ENCODE measurements at places on chromosomes 16 and 17. TPM values are rescaled to one million over a fixed set of nuclear protein-coding genes. Genes with fewer than 3 reads are reported as not detected.

Gene NPW
- 7.1 TPM for total RNA-seq

Gene TMIGD1
- total RNA-seq: not detected

Gene SCN4A
- total RNA-seq: 5.8 TPM

Gene DHX40
- total RNA-seq: 27.6 TPM

DNA sequence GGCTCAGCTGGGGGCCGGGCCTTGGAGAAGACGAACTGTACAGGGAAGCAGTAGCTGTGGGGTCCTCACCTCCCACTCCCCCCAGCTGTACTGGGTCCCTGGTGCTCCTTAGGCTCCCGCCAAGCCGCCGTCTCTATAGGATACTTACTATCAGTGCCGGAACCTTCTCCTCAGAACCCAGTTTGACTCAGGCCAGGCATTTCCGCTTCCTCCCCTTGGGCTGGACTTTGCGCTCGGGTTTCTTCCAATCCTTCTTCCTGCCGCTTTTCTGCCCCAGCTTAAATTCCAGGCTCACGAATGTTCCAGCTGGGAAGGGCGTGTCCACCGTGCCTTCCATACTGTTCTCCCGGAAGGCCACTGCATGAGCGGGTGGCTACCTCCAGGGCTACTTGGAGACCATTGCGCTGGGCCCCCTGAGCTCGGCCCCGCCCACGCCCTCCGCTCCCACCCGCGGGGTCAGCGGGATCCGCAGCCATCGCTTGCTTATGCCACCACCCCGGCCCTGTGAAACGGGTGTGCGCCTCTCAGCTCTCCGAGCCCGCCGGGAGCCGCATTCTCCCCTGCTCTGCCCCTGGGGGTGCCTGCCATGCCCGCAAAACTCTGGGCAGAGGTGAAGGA lies 1795.9 kb downstream of the TP53TG3F start:
- DNase-seq: no peak

DNA sequence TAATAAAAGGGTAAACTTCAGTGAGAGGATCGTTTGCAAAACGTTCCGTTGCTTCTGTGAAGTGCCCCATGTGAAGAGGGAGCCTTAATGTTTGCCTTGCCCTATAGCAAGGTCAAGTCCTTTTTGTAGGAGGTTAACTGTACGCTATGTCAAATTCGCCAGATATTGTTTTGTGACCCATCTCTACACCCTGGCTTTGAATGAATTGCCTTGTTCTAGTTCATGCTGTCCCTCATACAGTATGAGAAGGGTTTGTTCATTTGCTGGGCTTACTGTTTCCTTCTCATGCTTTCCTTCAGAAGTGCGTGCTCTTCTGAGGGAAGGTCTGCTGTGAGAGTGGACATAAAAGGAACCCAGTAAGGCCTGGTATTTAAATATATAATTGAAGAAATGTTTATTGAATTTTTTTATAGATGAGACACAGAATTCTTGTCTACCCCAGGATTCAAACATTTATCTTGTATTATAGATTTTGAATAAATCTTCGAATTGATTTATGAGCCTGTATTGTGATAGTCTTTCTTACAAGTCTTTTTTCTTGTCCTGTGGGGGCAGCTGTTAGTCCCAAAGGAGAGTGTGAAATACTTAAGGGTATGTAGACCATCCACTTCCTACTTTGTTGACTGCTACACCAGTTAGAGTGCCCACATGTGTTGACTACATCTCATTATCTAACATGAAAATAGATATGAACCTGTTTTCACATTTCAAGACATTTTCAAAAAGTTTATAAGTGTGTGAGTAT lies 1.7 kb downstream of the MAP3K3 start:
- DNase-seq: no peak

GRCh38 chr16:50396761-50397535 lies 28.2 kb upstream of the BRD7 start:
- no peak for DNase-seq

DNA sequence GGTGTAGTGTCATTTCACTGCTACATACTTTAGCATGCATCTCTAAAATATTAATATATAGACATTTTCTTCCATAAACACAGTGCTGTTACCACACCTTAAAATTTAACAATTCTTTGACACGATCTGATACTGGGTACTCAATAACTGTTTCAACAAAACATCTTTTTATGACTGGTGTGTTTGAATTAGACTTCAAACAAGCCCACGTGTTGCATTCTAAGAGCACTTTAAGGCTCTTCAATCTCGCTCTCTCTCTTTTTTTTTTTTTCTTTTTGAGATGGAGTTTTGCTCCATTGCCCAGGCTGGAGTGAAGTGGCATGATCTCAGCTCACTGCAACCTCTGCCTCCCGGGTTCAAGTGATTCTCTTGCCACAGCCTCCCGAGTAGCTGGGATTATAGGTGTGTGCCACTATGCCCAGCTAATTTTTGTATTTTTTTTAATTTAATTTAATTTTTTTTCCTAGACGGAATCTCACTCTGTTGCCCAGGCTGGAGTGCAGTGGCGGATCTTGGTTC lies 15.8 kb upstream of the SLC46A1 start:
- DNase-seq: no peak

DNA sequence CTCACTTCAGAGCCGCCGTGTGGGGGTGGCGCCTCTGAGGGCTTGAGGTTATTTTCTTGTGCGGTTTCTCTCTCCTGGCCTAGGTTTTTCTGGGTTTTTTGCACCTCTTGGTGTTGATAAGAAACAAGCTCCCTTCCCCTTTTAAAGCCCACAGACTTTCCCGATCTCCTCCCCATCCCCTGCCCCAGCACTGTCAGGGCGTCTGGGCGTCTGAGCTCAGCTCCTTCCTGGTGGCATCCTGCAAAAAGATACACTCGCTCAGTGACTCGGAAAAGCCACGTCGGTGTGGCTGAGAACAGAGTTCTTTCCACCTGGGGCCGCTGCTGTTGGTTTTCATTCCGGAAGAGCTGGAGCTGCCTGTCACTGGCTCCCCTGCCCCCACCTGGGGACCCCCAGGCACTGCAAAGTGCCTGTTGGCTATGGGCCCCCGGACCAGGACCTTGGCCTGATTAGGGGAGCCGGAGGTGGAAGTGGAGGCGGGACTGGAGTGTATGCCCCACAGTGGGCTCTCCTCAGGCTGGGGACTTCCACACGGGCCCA lies 14.5 kb downstream of the BAIAP2 start:
- no peak for DNase-seq

DNA sequence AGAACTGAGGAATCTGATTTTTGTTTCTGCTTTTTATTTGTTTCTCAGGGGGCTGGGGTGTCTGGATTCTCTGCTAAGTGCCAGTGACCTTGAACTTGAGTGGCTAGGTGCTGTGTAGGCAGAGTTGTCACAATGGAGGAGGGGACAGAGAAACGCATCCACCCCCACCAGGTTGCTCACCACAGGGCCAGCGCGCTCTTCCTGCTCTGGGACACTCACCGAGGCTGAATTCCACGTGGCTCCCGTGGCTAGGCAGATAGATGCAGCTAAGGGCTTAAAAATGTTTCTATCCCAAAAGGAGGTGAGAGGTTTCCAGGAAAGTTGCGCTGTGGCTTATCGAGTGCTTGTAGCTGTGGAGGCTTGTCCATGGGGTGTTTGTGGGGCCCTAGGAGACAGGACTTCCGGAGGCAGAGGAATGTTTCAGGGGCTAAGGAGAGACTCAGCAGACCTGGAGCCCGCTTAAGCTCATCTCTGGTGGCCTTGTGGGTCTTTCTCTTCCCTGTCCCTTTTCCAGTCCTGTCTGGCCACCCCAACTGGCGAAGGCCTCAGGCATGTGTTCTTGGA lies 36.8 kb downstream of the ADCY7 start:
- peak; percentile 19 for DNase-seq

DNA sequence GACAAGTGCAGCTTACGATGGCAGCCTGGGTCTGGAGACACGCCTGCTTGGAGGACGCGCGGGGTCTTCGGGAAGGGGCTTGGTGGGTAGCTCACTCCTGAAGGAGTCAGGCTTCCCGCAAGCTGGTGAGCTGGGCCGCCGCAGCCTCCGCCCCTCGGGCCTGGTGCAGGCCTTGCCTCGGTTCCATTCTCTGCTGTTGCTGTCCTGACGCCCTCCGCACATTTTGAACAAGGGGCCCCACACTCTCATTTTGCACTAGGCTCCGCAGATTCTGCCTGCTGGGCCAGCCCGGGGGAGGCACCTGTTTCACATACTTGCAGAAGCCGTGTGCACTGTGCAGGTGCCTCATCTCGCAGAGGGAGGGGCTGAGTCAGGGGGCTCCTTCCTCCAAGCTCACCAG lies 31.9 kb upstream of the CBX4 start:
- no peak for DNase-seq
